Activated T-cell treated with anti-CD3 and anti-CD28 coated beads, Interleukin-2, amount 50 U/mL, for 72 hours (primary cell): ENCODE measurements at places on chromosomes 1 and 21. TPM values are rescaled to one million over a fixed set of nuclear protein-coding genes. Genes with fewer than 3 reads are reported as not detected.

- H3K27ac ChIP-seq, result no peak overlapping the region
- no peaks in the 10 kb centered on the region for H3K27me3 ChIP-seq
- no peak overlapping the region for H3K4me3 ChIP-seq
- DNase-seq, result no peak
Observed at GRCh38 chr1:90220941-90221693, 226.2 kb downstream of the ZNF326 start.

DNA sequence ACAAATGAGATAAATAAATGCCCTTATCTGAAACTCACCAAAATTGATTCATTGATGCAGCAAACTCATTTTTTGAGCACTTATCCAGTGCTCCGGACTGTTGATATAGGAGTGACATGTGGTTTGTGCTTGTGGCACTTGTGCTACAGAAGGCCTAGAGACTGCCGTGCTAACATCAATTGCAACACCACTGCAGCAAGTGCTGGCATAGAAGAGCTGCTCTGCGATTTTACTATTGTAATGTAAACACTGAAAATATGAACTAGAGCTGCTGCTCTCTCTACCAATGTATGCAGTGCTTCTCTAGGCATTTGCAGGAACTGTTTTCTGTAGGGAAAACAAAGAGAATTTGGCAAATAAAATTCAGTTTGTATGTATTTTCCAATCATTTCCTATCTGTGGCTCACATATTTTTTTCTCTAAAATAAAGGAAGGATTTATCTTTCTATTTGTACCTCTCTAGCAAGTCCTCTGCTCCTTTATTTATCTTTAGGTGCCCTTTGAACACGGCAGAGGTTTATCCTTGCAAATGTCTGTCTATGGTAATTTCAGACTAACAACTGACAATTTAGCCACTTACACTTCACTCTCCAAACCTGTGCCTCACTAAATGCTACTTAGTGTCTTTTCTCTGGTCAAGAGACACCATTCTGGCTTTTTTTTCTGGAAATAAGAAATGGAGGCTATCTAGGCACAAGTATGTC, 409.5 kb upstream of the ADGRL2 start:
- DNase-seq, result no peak
- H3K27me3 ChIP-seq, result no peaks in the 10 kb centered on the region
- H3K4me3 ChIP-seq, result no peak overlapping the region
- no peak overlapping the region for H3K27ac ChIP-seq
- no peaks in the 10 kb centered on the region for H3K36me3 ChIP-seq
- no peaks in the 10 kb centered on the region for H3K4me1 ChIP-seq

DNA sequence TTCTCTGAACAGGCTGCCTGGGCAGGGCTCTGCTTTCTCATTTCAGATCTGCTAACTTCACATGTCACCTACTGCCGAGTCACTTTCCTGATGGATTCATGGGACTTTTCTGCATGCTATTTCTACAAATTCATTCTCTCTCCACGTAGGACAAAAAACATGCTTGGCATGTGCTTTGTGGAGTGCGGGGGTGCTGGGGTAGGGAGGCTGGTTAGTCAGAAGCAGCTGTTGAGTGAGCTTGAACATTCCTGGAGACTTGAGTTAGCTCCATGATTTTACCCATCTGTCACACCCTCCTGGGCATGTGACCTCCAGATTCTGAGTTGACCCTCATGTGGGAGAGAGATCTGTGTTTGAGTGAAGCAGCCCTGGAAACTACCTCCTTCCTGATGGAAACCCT, 71.4 kb downstream of the UCK2 start:
- no peaks in the 10 kb centered on the region for H3K27me3 ChIP-seq
- H3K36me3 ChIP-seq, result peaks cover 22% of the 10 kb centered on the region
- no peak overlapping the region for H3K4me3 ChIP-seq
- H3K27ac ChIP-seq, result no peak overlapping the region
- no peaks in the 10 kb centered on the region for H3K4me1 ChIP-seq

DNA sequence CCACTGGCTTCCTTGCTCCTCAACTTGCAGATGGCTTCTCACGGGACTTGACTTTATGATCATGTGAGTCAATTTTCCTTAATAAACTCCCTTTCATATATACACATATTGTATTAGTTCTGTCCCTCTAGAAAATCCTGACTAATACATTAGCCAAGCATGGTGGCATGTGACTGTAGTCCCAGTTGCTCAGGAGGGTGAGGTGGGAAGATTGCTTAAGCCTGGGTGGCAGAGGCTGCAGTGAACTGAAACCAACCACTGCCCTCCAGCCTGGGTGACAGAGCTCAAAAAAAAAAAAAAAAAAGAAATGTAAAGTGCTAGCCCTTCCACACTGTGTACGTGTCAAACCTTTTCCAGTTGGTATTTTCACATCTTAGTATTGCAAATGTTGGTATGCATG, 857.0 kb downstream of the LTN1 start:
- H3K27ac ChIP-seq, result no peak overlapping the region
- no peaks in the 10 kb centered on the region for H3K36me3 ChIP-seq
- DNase-seq, result no peak
- H3K4me1 ChIP-seq, result no peaks in the 10 kb centered on the region
- H3K27me3 ChIP-seq, result no peaks in the 10 kb centered on the region

Gene ADORA3
- total RNA-seq, result not detected

DNA sequence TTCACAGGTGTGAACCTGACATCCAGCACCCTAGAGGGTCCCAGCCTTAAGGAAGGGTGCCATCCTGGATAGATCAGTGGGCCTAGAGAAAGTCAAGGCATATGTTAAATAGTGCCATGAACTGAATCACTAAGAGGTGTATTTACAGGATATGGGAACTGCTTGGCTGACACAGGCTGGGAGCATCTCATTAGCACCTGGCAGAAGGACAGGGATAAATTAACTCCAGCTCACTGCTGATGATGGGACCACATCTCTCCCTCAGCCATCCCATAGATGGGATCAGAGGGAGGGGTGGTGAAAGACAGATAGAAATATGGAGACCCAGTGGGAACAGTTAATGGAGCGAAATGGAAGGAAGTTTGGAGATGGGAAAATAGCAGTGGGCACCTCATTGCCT, 122.0 kb downstream of the IGSF21 start:
- no peaks in the 10 kb centered on the region for H3K4me1 ChIP-seq
- no peak overlapping the region for H3K4me3 ChIP-seq
- H3K27ac ChIP-seq, result no peak overlapping the region
- no peak for DNase-seq
- H3K36me3 ChIP-seq, result peaks cover 5% of the 10 kb centered on the region
- H3K27me3 ChIP-seq, result peaks cover 15% of the 10 kb centered on the region

- no peaks in the 10 kb centered on the region for H3K27me3 ChIP-seq
- no peak for DNase-seq
- peak overlapping the region; percentile 71 for H3K4me3 ChIP-seq
Observed at GRCh38 chr1:110336300-110337039, 2.7 kb upstream of the RBM15 start.

Gene IRF6
- 0.49 TPM for total RNA-seq

Gene INAVA
- not detected for total RNA-seq

- no peak overlapping the region for H3K4me3 ChIP-seq
- DNase-seq, result no peak
- no peaks in the 10 kb centered on the region for H3K36me3 ChIP-seq
- H3K4me1 ChIP-seq, result peaks cover 12% of the 10 kb centered on the region
- H3K27ac ChIP-seq, result no peak overlapping the region
Observed at GRCh38 chr1:76083189-76083588, 8.6 kb downstream of the ST6GALNAC3 start.

GRCh38 chr1:6554907-6555778, at the start of gene TAS1R1:
TSS of gene TAS1R1 (plus strand) at chr1:6555307. CDS start at chr1:6555374, 67 bp downstream.
- no peak for DNase-seq
- peak within 1 kb of the TSS; percentile 86 for H3K4me3 ChIP-seq
- H3K36me3 ChIP-seq, result peaks cover 3% of the 10 kb centered on the region
- H3K27me3 ChIP-seq, result no peaks in the 10 kb centered on the region
- H3K27ac ChIP-seq, result no peak within 1 kb of the TSS

DNA sequence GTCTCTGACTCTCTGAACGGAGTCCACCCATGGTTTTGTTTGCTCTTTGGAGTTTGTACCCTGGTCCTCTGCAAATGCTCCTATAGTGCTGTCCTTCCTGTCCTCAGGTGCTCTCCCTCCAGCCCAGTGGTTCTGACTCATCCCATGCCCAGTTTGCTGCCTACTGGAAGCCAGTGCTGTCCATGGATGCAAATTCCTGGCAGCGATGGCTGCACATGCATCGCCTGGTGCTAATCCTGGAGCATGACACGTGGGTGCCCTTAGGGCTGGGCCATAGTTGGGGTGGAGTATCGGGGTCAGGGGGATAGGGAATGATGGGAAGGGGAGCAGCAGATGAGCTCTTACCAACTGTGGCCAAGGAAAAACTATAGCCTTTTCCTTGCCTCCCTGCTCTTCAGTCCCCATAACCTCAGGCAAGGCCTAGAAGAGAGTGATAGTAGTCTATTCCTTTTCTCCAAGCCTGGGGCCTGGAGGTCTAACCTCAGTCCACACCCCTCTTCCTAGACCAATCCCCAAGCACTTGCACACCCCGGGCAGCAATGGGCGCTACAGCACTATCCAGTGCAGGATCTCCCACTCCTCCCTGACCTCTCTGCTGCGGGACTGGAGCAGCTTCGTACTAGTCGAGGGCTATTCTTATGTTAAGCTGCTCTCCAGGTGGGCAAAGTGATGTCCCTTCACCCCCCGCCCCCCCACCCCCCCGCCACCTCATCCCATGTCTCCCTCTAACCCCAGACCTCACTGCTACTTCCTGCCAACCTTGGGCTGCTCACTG, 31.6 kb downstream of the HYI start:
- no peaks in the 10 kb centered on the region for H3K27me3 ChIP-seq
- no peak for DNase-seq
- H3K4me3 ChIP-seq, result no peak overlapping the region
- H3K27ac ChIP-seq, result no peak overlapping the region
- H3K36me3 ChIP-seq, result peaks cover 5% of the 10 kb centered on the region

Gene SCAMP3
- total RNA-seq, result 114 TPM

- no peak overlapping the region for H3K4me3 ChIP-seq
- DNase-seq, result no peak
- peaks cover 27% of the 10 kb centered on the region for H3K27me3 ChIP-seq
- H3K27ac ChIP-seq, result no peak overlapping the region
Observed at GRCh38 chr21:35849144-35849543, 211.2 kb downstream of the SETD4 start.

Gene MAD2L2
- total RNA-seq, result 78.7 TPM

Gene ACTL8
- total RNA-seq, result not detected

GRCh38 chr21:41851090-41851790, 27.9 kb downstream of the PRDM15 start:
- H3K36me3 ChIP-seq, result peaks cover 7% of the 10 kb centered on the region
- H3K4me3 ChIP-seq, result no peak overlapping the region
- H3K27ac ChIP-seq, result no peak overlapping the region
- no peaks in the 10 kb centered on the region for H3K27me3 ChIP-seq
- DNase-seq, result no peak

Gene NCMAP
- total RNA-seq, result 0.76 TPM

DNA sequence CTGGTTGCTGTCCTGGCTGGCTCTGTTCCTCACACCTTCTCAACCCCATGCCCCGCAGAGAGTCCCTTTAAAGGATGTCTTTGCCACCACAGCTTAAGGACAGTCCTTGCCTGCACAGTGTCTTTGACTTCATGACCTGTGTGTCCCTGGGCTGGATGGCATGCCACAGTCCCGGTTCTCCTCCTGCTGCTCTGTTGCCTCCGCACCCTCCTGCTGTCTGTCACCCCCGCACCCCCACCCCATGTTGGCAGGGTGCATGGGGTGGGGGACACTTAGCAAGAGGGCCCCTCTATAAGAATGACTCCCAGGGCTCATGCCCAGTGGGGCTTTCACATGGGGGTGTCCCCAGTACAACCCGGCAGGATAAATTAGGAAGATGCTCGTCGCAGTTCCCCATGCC, 41.6 kb upstream of the PADI1 start:
- H3K27ac ChIP-seq, result no peak overlapping the region
- H3K4me1 ChIP-seq, result no peaks in the 10 kb centered on the region
- no peaks in the 10 kb centered on the region for H3K27me3 ChIP-seq
- no peaks in the 10 kb centered on the region for H3K36me3 ChIP-seq
- no peak for DNase-seq

GRCh38 chr1:97461782-97462181, 459.1 kb downstream of the DPYD start:
- no peaks in the 10 kb centered on the region for H3K4me1 ChIP-seq
- no peak overlapping the region for H3K27ac ChIP-seq
- no peak overlapping the region for H3K4me3 ChIP-seq
- H3K36me3 ChIP-seq, result no peaks in the 10 kb centered on the region
- DNase-seq, result no peak

DNA sequence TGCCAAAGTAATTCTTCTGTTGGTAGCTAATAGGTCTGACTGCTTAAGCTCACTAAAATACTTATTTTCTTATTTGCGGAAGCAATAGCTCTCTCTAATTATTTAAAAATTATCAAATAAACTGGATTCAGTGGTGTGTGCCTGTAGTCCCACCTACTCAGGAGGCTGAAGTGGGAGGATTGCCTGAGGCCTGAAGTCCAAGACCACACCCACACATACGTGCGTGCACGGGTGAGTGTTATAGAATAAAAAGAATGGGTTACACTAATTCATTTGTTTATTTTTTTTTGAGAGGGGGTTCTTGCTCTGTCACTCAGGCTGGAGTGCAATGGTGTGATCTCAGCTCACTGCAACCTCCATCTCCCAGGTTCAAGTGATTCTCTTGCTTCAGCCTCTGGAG, 94.2 kb upstream of the HNRNPU start:
- H3K36me3 ChIP-seq, result no peaks in the 10 kb centered on the region
- no peak for DNase-seq
- H3K4me1 ChIP-seq, result peaks cover 4% of the 10 kb centered on the region
- no peak overlapping the region for H3K4me3 ChIP-seq
- no peak overlapping the region for H3K27ac ChIP-seq
- no peaks in the 10 kb centered on the region for H3K27me3 ChIP-seq

Gene C1orf53
- total RNA-seq, result not detected

Gene ADAMTS1
- not detected for total RNA-seq

DNA sequence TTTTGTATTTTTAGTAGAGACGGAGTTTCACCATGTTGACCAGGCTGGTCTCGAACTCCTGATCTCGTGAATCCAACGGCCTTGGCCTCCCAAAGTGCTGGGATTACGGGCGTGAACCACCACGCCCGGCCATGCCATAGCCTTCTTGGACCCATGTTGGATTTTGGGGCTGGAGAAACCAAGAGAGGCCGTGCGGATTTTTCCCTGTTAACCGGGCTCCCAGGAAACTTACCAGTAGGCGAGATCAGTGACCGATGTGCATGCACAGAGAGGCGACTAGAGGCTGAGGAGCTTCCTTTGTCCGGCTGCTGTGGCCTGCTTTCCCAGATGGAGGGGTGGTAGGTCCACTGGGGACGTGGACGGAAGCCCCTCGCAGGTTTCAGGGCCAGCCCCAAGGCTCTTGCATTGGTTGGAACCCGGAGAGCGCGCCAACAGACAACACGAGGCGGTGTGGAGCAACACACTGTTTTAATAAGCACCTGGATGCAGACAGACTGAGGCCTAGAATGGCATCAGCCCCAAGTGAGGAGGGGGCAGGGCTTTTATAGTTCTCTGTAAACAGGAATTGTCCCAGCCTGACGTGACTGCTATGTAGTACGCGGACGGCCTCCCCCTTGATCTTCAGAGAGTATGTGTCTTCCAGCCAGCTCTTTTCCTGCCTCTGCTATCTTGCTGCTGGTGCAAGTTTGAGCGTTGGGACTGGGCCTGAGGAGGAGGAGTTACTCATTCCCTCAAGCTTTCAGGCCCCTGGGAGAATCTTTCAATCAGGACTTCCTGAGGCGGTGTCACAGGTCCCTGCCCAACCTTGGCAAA, at the start of gene ERVH48-1:
Gene ERVH48-1, minus strand, starts transcription at position 517 of the 813 bp plus-strand sequence. CDS start 6,624 bp downstream, outside the sequence.
- H3K27ac ChIP-seq, result peak within 1 kb of the TSS; percentile 79
- no peaks in the 10 kb centered on the region for H3K27me3 ChIP-seq
- H3K4me1 ChIP-seq, result peaks cover 19% of the 10 kb centered on the region
- peak within 1 kb of the TSS; percentile 72 for H3K4me3 ChIP-seq
- DNase-seq, result no peak
- H3K36me3 ChIP-seq, result no peaks in the 10 kb centered on the region

Gene COL8A2
- total RNA-seq, result 0.07 TPM

Gene NTMT2
- total RNA-seq, result not detected

- peak overlapping the region; percentile 49 for H3K27ac ChIP-seq
- peaks cover 2% of the 10 kb centered on the region for H3K36me3 ChIP-seq
- peak overlapping the region; percentile 87 for H3K4me3 ChIP-seq
Observed at GRCh38 chr21:44914176-44914874, 6.4 kb downstream of the ITGB2 start.
